ENCODE measurements at places on chromosomes 6 and 20. TPM values are rescaled to one million over a fixed set of nuclear protein-coding genes. Genes with fewer than 3 reads are reported as not detected.

- no peak for DNase-seq
Measured at GRCh38 chr6:128174724-128175123, 273.9 kb upstream of the THEMIS start.

GRCh38 chr20:18773566-18773965 lies 40.0 kb upstream of the SCP2D1 start:
- no peak for DNase-seq

GRCh38 chr20:44642203-44643153 lies 9.0 kb downstream of the ADA start:
- peak; percentile 83 for DNase-seq

DNA sequence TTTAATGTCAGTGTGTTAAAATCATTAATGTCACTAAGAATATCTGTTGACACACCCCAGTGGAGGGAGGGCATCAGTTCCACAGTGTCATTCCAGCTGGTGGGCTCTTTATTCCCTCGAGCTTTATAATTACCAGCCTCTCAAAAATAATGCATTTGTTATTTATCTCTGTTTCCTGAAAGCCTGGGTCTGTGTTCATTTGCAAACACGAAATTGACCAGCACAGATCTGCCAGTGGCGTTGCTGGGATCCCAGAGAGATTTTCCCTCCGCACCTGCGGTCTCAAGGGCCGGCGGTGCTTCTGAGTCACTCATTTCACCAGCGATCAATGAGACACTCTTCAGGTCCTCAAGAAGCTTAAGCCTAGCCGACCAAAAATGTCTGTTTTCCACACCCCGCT lies 5.7 kb upstream of the PYGB start:
- DNase-seq, result no peak

DNA sequence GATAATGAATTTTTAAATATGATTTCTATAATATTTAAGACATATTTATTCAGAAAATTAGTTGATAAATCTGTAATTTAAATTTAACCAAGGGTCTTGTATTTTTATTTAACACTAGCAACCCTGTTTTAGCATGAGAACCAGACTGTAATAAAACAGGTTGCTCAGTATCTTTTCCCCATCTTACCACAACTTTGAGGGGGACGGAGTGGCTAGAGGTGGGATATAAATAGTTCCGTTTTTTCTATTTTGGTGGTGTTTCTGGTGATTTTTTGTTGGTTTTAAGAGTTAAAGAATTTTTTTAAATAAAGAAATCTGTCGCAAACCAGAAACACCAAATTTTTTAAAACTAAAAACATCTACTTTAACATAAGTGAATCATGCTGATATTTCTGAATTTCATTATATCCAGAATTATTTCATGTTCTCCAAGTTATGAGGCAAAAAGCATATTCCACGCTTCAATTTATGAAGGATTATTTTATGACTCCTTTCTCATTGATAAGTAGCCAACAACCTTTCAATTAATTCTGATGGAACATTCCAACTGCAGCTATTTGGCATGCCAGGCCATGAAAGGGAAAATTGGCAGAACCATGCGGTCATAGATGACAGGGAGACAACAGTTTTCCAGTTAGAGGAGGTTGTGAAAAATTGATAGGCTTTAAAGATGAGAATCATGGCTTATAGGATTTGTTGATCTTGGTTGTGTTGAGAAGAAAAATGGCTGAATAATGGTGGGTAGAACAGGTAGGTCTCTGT lies 151.9 kb upstream of the CARMIL1 start:
- DNase-seq, result no peak

DNA sequence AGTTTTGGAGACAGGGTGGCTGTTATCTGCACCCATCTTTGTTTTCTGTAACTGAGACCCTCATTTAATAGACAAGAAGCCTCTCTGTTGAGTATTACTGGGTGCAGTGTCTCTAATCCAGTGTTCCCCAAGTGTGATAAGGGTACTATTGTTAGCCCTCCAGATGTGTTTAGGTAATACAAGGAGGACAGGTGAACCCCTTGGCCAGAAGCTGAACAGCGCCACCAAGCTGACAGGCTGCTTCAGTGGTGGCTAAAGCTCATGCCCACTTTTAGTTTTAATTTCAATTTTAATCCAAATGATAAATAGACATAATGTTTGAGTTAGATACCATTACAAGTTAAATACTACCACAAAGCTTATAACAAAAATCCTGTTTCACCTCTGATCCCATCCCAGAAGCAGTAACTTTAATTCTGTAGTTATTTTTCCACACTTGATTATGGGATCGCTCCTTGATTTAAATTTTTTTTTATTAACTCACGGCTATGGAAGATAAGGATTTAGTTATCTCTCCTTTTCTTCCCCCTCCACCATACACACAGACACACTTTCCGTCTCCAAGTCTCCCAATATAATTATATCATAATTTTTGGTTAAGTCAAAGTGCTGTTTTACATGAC lies 8.4 kb upstream of the STK35 start:
- DNase-seq, result peak; percentile 9

DNA sequence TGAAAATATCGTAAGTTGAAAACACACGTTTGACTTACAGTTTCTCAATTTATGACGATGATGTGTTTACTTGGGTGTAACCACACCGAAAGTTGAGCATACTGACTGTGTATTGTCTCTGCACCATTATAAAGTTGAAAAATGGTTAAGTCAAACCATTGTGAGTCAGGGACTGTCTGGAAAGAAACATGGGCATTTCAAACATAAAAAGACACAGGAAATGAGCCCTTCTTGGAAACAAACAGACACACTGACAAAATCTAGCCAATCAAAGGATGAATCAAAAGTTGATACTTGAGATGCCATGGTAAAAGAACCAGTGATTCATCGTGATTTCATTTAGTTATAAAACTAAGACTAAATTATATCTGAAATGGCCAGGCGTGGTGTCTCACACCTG lies 5.3 kb downstream of the POPDC3 start:
- no peak for DNase-seq

GRCh38 chr6:62035952-62036351 lies 250.1 kb downstream of the KHDRBS2 start:
- no peak for DNase-seq

DNA sequence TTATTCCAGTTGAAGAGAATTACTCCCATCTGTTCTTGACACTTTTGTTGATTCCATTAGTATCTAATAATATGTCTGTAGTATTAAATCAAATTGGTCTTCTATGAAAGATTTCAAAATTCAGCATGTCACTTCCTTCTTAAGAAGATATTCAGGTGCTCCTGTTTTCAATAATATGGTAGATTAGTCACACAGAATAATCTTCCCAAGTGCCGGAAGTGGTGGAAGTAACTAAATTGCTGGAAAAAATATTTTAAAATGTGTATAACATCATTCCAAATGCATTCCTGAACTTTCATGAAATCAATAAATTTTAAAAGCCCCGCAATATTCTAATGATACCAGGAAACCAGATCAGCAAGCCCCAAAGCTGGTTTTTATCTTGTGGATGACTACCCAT lies 281.3 kb downstream of the EPM2A start:
- no peak for DNase-seq

DNA sequence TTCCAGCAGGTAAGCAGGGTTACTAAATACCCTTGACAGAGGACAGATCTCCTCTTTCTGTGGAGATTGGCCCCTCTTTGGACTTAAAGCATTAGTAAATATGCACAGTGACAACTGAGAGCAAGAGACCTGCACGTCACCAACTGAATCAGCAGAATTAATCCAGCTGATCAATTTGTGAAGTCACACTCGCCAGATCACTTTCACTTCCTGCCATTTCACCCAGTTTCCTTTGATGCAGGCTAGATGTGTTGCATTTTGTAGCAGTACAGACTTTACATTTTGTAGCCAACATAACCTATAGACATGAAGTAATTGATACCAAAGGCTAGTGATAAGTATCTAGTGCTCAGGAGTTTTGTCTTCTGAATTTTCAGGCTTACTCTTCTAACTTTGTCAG lies 11.9 kb downstream of the SYNE1 start:
- DNase-seq, result no peak

DNA sequence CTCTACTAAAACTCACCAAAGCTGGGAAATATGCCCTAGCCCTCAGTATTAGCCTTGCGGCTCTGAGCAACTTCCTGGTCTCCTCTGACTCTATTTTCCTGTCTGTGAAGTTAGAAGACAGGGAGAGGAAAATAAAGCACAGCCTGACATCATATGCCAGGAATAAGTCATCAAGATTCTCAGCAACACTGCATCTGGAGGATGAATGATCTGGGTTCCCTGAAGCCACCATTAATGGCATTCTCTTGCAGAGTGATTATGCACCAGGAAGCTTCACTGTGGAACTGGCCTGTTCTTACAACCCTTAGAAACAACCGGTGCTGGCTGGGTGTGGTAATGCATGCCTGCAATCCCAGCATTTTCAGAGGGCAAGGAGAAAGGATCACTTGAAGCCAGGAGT lies 12.4 kb downstream of the ADGRF5 start:
- no peak for DNase-seq

DNA sequence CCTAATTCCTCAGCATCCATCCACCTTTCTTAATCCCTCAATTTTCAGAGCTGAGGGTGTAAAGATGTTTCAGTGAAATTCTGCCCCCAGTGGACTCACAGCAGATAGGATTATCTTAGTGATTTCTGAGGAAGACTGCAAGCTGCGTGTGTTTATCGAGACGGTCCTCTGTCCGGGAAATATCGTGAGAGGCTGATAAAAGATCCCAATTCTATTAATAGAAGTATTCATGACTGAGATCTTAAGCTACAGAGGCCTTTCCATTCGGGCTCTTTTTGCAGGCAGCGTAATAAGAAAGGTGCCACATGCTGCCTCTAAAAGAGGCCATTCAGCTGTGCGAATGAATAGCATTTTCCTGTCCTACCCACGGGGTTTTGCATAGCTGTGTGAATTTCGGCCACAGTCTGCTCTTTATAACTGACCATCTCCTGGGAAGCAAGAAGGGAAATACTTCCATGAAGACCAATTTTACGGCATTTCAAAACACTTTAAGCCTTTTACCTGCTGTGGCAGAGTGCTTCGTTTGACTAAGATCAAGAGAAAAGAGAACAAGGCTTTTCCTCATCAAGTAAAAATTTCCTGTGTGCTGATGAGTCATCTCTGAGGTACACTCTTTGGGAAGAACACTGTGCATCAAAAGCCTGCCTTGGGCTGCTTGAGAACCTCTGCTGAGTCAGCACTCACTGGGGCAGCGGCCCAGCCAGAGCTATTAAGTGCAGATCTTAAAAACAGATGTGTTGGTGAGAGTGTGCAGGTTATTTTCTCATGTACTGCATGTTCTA lies 208.8 kb downstream of the ARHGAP18 start:
- peak; percentile 85 for DNase-seq

GRCh38 chr6:14023855-14024254 lies 93.7 kb upstream of the CD83 start:
- no peak for DNase-seq

- DNase-seq, result peak; percentile 86
Measured at GRCh38 chr20:36199345-36200257, 36.7 kb upstream of the AAR2 start.

GRCh38 chr6:92810913-92811312 lies 608.4 kb downstream of the EPHA7 start:
- DNase-seq, result peak; percentile 34

DNA sequence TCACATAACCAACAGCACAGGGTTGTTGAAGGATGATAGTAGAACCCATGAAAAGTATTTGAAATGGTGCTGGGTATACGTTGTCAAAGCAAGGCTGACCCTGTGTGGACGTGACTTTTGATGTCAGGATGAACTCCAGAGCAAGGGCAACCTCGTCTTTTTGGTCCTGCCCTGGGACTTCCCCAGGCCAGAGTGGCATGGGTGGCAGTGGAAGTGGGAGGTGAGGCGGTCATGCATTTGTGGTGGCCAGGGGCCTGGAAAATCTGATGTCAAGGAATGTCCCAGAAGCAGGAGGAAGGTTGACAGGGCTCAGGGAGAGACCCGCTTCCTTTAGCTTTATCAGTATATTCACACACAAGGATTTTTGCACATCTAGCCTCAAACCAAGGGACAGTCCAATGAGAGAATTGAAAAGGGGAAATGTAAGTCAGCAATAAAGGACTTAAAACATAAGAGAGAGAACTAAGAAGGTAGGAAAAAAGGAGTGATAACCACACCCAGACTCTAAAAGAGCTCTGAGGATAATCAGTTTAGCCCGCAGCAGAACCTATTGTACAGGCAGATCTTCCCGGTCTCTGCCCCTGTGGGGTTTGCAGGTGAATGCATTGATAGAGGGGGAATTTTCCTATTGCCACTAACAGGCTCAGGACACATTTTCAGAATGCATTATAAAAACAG lies 98.8 kb upstream of the HDGFL1 start:
- DNase-seq, result no peak

DNA sequence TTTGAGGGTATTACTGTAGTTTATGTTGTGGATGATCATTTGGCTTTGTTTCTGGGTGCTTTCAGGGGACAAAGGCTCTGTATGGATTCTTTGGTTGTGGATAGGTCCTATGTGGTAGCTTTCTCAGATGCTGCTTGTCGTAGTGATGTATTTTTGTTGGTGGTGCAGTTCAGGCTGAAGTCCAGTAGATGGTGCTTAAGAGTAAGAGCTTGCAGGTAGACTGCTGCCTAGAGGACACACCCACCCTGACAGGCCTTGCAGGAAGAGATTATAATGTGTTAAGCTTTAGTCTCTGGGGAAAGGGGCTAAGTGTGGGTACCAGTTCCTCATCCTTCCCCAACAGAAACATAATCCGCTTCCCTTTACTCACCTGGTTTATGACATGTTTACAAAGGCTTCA lies 62.6 kb upstream of the ADGRB3 start:
- DNase-seq, result no peak

DNA sequence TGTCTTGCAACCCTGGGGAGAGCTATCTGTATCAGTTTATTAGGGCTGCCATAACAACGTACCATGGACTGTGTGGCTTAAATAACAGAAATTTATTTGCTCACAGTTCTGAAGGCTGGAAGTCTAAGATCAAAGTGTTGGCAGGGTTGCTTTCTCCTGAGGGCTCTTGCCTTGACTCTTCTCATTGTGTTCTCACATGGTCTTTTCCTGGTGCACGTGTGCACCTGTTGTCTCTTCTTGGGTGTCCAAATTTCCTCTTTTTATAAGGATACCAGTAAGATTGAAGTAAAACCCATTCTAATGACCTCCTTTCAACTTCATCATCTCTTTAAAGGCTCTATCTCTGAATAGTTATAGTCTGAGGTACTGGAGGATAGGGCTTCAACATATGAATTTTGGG lies 72.3 kb upstream of the PDE7B start:
- no peak for DNase-seq

DNA sequence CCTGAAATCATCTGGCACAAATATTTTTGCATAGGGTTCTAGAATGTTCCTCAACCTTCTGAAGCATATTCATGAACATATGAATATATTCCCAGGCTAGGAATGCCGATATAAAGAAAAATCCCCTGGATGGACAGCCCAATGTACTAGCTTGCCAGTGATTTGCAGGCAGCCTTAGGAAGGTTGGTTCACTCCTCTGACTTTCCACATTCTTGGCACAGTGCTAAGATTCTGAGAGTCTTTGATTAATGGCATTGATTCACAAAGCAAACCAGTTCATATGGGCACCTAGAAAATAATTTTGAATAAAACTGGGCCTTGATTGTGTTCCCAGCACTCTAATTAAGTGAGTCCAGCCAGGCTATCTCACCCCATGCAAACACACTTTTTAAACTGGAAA lies 56.9 kb upstream of the ENPP4 start:
- no peak for DNase-seq

SLCO4A1 gene
- 6.6 TPM for total RNA-seq

TSPO2 gene
- total RNA-seq, result not detected

TOMM6 gene
- 134 TPM for total RNA-seq

MAP3K5 gene
- 28.1 TPM for total RNA-seq

FOXQ1 gene
- total RNA-seq, result 0.45 TPM

SYCP2L gene
- total RNA-seq, result 1.0 TPM

ELMO2 gene
- total RNA-seq, result 56.8 TPM

All from thyroid gland (tissue), 4 donors.